ENCODE measurements at places on chromosomes 11 and 22. TPM values are rescaled to one million over a fixed set of nuclear protein-coding genes. Genes with fewer than 3 reads are reported as not detected.

TRIM6 gene
- total RNA-seq = 2.4 TPM

GRCh38 chr22:37634417-37634924 is 5.0 kb upstream of the SH3BP1 start:
- peaks cover 18% of the 10 kb centered on the region for H3K36me3 ChIP-seq
- peak overlapping the region; percentile 8 for H3K4me3 ChIP-seq
- H3K27me3 ChIP-seq = no peaks in the 10 kb centered on the region
- no peak for DNase-seq
- H3K27ac ChIP-seq = peak overlapping the region; percentile 89

DNA sequence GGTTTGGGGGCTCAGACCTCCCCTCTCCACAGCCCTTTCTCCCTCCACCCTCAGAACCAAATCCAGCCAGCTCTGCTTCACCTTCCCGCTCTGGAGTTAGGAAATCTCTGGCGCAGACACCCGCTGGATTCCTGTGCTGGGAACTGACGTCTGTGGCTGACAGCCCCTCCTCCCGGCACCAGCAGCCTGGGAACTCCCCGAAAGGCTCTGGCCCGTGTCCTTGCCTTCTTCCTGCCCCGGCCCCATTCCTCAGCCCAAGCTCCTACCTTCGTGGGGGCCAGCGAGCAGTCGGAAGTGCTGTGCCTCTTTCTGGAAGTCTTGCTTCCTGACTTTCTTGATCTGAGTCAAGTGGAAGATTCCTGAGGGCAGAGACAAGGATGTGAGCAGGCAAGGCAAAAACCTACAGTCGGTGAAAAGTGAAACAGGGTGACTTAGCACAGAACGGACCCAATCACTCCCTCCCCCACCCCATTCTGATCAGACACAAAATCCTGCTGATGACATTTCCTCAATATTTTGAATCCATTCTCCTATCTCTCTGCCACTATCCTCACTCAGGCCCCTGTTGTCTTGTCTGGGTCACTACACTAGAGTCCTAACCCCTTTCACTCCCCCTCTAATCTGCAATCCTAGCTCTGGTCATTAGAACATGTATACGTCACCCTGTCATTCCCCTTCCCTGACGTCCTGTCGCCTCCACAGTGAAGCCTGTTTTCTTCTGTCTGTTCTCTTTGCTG is 34.1 kb downstream of the CHRDL2 start:
- H3K27me3 ChIP-seq = no peaks in the 10 kb centered on the region
- H3K36me3 ChIP-seq = no peaks in the 10 kb centered on the region
- H3K4me3 ChIP-seq = peak overlapping the region; percentile 28

- no peak overlapping the region for H3K27ac ChIP-seq
- no peak for DNase-seq
- H3K36me3 ChIP-seq = no peaks in the 10 kb centered on the region
- no peaks in the 10 kb centered on the region for H3K4me1 ChIP-seq
- H3K27me3 ChIP-seq = peaks cover 3% of the 10 kb centered on the region
These were observed 29.8 kb upstream of the BMAL1 start for GRCh38 chr11:13247606-13248296.

GRCh38 chr11:73461964-73462363 is 85.8 kb downstream of the RELT start:
- H3K4me1 ChIP-seq = peaks cover 10% of the 10 kb centered on the region
- no peak overlapping the region for H3K4me3 ChIP-seq
- H3K27me3 ChIP-seq = no peaks in the 10 kb centered on the region
- H3K36me3 ChIP-seq = no peaks in the 10 kb centered on the region

GRCh38 chr22:44154436-44154942 is 26.2 kb upstream of the PARVG start:
- H3K4me1 ChIP-seq = no peaks in the 10 kb centered on the region
- H3K27me3 ChIP-seq = no peaks in the 10 kb centered on the region
- no peak overlapping the region for H3K4me3 ChIP-seq
- peaks cover 16% of the 10 kb centered on the region for H3K36me3 ChIP-seq
- H3K27ac ChIP-seq = no peak overlapping the region
- no peak for DNase-seq

XRCC6 gene
- total RNA-seq = 160 TPM

DNA sequence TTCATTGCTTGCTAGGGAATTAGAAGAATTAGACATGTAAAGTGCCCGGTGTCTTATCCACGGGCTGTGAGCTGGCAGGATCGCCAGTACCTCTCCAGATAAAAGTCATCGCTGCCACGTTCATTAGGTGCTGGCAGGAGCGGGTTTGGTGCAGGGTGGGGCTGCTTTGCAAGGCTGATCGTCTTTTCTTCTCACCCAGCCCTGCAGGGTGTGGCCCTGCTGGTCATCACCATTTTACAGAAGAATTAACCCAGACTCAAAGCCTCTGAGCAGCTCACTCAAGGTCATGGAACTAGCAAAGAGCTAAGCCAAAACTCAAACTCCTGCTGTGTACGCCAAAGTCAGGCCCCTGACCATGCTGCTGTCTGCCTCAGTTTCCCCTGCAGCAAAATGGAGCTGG is 6.1 kb upstream of the FGF4 start:
- H3K27me3 ChIP-seq = peaks cover 2% of the 10 kb centered on the region
- no peaks in the 10 kb centered on the region for H3K4me1 ChIP-seq
- no peak overlapping the region for H3K4me3 ChIP-seq
- no peak overlapping the region for H3K27ac ChIP-seq
- DNase-seq = no peak

- peaks cover 40% of the 10 kb centered on the region for H3K36me3 ChIP-seq
- H3K4me1 ChIP-seq = no peaks in the 10 kb centered on the region
- no peaks in the 10 kb centered on the region for H3K27me3 ChIP-seq
- no peak overlapping the region for H3K4me3 ChIP-seq
These were observed 30.5 kb downstream of the ALG12 start for GRCh38 chr22:49887702-49888101.

DNA sequence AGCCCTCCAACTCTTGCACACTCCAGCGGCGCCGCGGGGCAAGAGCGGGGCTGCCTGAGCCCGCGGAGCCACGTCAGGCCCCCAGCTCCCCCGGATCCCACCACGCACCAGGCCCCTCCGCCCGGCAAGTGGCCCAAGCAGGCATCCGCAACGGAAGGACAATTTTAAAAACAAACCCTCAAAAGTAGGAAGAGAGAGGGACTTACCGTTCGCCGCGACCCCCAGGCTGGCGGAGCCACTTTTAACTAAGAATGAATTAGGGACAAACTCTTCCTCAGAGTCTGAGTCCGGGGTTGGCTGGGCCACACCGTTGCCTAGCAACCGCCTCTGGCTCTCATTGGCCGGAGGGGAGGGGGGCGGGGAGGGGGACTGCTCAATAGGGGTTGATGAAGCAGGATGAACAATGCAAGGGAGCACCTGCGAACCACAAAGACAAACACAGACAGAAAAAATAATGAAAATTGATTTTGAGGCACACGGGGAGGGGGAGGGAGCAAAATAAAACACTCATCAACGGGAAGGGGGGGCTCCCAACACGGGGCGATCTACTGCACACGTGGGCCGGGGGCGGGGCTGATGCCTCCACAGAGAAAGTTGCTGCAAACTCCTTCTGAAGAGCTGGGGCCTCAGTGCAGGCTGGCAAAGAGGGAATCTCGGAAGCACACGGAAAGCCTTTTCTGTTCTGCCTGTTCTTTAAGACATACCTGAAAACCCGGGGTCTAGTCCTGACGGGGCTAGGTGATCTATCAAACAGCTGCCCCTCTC is 387.5 kb upstream of the NARS2 start:
- DNase-seq = no peak
- H3K36me3 ChIP-seq = no peaks in the 10 kb centered on the region
- no peaks in the 10 kb centered on the region for H3K27me3 ChIP-seq

DNA sequence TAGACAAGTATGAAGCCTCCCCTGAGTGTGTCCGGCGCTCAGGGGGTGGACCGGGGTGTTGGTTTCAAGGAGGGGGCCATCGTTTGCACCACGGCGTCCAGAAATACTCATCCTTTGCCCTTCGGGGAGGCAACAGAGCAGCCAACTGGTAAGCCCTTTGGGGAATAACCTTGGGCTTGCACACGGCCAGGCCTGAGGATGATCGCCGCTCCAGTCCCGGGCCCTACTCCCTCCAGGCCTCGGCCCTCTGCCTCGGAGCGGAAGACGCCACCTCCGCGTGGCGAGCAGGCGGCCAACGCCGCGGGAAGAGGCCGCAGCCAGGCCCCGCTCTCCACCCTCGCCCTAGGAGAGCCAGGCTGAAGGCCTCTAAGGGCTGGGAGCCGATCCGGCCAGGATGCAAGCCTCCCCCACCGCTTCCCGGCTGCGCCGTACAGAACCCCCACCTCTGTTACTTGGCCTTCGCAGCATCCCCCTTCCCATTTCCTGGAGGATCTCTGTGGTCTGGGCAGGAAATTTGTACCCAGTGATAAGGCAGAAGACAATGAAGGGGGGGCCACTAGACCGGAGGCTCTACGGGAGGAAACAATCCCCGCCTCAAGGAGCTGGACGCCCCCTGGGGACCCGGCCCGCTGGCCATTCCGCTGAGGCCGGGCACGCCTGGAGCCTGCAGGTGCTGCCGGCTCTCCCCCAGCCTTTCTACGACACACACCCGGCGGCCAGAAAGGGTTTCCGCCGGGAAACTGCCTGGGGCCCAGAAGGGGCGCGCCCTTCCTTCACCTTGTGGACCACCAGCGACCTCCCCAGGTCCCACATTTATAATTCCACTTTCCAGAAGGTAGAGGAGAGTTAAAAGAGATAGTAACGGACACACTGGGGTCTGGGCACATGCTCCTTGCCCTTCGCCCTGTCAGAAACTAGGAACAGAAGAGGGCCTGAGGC is 2.6 kb downstream of the ESAM start:
- peaks cover 22% of the 10 kb centered on the region for H3K27me3 ChIP-seq
- peaks cover 23% of the 10 kb centered on the region for H3K36me3 ChIP-seq
- H3K4me3 ChIP-seq = peak overlapping the region; percentile 73

TRAF6 gene
- total RNA-seq = 13.5 TPM

- H3K4me3 ChIP-seq = peak within 1 kb of the TSS; percentile 63
- H3K4me1 ChIP-seq = peaks cover 27% of the 10 kb centered on the region
- DNase-seq = peak; percentile 75
- H3K27me3 ChIP-seq = no peaks in the 10 kb centered on the region
- H3K27ac ChIP-seq = peak within 1 kb of the TSS; percentile 61
These were observed at the start of gene EMID1 for GRCh38 chr22:29205594-29206371. Gene EMID1, plus strand, starts transcription at chr22:29205896. Its CDS starts 143 bp downstream, at chr22:29206039.

DNA sequence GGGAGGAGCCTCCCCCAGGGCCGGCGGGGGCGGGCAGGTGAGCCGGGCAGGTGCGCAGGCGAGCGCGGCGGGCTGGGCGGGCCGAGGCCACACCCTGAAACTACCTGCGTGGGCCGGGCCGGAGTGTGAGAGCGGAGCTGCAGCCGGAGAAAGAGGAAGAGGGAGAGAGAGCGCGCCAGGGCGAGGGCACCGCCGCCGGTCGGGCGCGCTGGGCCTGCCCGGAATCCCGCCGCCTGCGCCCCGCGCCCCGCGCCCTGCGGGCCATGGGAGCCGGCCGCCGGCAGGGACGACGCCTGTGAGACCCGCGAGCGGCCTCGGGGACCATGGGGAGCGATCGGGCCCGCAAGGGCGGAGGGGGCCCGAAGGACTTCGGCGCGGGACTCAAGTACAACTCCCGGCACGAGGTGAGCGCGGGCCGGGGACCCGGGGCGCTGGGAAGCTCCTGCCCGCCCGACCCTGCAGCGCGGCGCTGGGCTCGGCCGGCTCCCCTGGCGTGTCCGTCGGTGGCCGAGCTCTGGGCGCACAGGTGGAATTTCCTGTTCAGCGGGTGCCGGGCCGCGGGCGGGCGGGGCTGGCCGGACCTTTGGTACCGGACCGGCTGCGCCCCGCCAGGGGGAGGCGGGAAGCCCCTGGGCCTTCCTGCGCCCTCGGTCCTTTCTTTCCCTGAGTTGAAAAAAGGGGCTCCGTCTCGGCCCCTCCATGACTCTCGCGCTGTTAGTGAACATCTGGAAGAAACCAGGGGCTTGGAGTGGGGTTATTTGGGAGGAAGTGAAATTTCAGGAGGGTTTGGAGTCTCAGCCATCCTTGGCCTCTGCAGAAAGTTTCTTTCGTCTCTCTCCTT is at the start of gene ST14:
ST14 (plus strand) TSS at position 126 of the 841 bp plus-strand sequence; CDS start at position 324, 198 bp downstream.
- peak within 1 kb of the TSS; percentile 65 for H3K27ac ChIP-seq
- H3K36me3 ChIP-seq = no peaks in the 10 kb centered on the region
- H3K27me3 ChIP-seq = no peaks in the 10 kb centered on the region
- peak within 1 kb of the TSS; percentile 47 for H3K4me3 ChIP-seq
- H3K4me1 ChIP-seq = peaks cover 27% of the 10 kb centered on the region

Measured in upper lobe of right lung (tissue), 1 donor.